ENCODE measurements at places on chromosomes 7 and 10.

DNA sequence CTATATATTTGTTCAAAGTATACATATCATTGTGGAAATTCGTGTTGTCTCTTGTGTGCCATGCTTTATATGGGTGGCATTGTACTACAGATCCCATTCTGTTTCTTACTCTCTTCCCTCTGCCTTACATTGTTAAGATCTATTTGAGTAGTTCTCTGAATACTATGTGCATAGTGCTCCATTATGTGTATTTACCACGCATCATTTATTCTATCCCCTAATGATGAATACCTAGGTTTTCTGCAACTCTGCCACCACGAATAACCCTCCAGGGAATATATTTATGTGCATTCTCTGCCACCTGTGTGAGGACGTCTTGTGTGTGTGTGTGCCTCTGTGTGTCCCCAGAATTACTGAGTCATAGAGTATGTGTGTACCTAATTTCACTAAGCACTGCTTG, 431.2 kb upstream of the C7orf33 start:
- no peak for DNase-seq

DNA sequence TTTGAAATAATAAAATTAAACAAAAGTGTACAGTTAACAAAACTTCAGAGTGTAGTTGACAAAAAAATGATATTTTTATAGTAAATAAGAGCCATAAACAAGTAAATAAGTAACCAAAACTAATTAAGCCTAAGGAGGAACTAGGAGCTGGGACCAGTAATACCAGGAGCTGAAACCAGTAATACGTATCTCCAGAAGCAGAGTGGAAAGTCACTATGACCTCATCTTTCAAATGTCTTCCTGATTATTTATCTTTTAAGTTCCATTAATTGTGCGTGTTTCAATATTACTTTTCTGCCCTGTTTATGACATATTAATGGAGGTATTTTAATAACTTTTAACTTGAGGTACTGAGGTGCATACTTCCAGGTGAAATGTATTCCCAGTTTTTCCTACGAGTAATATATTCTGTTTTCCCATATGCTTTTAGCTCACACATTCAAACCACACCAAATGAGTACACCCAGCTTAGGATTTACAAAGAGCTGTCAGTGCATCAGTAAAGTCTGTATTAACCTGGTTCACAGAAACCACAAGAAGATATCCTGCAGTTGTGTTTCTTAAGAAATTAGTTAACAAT, 283.7 kb upstream of the HGF start:
- DNase-seq: no peak

- DNase-seq: no peak
Measured at GRCh38 chr7:106485919-106486318, 175.0 kb downstream of the CCDC71L start.

- DNase-seq: no peak
Measured at GRCh38 chr10:16909271-16909767, 92.1 kb upstream of the RSU1 start.

DNA sequence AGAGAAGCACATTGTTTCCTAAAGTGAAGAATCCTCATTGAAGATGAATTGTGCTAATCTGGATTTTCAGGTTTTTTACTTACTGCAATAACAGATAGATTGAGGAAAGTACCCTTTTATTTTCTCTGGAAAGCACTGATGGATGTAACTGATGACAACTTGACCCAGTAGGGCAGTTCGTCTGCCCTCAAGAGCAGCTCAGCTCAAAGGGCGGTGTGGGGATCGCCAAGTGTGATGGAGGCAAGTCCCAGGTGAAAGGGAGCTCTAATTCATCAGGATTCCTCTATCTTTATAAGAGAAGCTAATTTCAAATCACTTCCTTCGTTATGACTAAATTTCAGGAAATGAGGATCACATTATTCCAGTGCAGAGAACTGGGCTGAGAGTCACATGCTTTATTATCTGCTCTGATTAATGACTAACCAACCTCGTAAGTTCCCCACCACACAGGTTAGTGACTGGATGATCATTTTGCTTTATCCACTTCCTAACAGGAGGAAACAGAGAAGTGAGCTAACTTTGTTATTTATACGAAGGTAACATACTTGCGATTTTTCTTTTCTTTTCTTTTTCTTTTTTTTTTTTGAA, 98.8 kb downstream of the PFKFB3 start:
- peak; percentile 67 for DNase-seq

- DNase-seq: no peak
Measured at GRCh38 chr10:110244550-110244949, 37.1 kb downstream of the MXI1 start.

DNA sequence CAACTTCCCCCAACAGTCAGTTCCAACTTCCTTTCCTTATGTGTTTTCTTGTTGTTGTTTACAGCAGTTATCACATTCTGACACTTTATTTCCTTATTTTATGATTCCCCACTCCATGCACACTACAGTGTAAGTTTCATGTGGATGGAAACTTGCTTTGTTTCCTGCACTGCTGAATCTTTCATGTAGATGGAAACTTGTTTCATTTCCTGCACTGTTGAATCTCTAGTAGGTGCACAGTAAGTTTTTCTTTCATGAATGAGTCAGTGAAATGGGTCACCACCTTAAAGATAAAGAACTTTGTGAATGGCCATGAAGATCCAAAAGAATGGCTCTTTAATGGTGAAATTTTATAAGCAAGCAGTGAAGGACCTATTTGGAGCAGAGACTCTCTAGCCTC, 61.4 kb downstream of the SHOC2 start:
- DNase-seq: no peak

DNA sequence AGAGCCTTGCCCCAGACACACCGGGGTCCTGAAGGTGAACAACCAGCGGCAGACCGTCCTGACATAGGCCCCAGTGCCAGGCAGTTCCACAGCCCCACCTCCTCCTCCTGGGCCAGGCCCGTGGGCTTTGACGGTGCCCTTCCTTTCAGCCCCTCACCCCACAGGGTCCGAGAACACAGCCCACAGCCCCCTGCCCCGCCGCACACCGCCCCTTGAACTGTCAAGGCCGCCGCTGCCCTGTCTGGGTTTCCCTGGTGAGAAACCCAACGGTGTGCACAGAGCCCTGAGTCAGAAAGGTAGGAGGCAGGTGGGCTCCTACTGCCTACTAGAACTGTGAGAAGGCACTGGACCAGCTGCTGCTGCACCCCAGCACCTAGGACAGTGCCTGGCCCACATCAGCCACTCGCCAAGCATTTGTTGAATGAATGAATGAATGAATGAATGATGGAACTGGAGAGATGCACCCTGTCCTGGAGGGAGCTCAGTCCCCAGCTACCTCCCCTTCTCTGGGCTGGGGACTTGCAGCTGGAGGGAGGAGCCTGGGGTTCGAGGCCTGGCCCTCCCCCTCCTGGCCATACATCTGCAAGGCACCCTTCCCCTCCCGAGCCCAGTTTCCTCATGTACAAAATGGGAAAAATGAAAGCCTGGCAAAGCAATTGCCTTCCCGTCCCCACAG, 117.9 kb downstream of the SLIT1 start:
- DNase-seq: no peak

GRCh38 chr7:85106719-85107118, 80.1 kb downstream of the SEMA3D start:
- no peak for DNase-seq

DNA sequence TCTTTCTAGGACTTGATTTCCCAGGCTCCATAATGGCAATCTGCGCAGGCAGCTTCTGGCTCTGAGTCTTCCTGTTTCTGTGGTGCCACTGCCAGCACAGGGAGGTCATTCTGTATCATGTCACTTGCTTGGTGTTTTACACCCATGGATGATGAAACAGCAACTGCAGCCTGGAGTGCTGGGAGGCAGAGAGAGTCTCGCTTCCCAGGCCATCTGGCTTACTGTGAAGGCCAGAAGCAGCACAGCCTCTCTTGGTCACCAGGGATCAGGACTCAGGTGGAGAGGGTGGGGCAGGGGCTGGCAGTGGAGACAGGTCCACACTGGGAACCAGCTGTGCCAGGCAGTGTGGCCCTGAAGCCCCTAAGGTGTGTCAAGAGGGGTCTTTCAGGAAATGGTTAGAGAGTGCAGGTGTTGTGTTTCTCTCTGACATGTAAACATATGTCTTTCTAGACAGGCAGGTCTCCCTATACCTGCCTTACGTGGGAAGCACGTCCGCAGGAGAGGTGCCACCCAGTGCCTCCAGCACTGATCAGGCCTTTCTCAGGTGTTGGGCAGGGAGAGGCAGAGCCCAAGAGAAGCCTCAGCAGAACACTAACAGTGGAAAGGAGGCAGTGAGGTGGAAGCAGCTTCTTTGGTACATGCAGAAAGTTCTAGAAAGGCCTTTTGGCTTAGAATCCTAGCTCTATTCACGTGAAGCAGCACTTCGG, 71.4 kb downstream of the INSIG1 start:
- no peak for DNase-seq

DNA sequence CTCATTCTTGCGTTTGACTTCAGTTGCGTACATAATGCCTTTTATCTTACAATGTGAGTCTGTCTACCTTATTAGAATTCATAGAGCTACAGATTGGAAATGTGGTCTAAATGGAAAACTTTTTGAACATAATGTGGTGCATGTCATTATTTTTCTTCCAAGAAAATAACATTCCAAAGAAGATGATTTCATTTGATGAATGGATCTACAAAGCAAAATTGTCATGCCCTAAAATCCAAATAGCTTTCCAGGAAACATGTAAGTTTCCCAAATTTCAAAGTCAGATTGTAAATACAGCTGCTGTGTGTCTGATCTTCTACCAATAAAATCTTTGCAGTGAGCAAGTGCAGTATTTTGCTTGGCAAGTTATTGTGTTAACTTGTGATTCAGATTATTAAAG, 101.8 kb upstream of the FZD8 start:
- DNase-seq: no peak

DNA sequence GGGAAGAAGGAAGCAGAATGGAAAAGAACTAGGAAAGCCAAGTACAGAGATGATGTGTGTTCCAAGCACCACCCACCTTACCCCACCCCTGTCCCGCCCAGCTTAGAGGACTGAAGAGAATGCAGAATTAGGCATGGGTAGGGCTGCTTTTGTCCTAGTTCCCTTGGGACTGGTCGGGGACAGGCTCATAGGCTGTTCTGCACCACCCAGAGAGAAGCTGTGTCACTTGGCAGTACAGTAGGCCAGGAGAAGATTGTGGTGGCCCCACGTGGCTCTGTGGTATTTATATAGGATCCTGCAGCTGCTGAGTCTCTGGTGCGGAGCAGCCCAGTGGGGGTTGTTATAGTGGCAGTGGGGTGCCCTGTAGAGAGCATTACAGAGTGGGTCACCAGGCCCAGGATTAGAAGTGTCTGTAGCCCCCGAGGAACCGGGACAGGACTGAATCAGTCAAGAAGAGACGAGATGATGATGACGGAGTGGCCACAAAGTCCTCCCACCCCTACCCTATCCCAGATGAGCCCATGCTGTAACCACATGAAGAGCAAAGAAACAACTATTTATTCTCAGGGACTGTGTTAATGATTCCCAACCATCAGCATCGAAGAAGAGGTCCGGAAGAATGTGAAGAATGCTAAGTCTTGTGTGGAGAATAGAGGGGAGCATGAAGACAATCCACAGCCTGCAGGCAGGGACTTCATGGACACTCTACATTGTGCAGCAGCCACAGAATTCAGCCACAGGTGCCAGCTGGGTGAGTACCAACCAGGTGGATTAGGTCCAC, 88.9 kb downstream of the C1GALT1 start:
- DNase-seq: peak; percentile 66

GRCh38 chr7:44849259-44849884, 1.5 kb upstream of the H2AZ2 start:
- no peak for DNase-seq

DNA sequence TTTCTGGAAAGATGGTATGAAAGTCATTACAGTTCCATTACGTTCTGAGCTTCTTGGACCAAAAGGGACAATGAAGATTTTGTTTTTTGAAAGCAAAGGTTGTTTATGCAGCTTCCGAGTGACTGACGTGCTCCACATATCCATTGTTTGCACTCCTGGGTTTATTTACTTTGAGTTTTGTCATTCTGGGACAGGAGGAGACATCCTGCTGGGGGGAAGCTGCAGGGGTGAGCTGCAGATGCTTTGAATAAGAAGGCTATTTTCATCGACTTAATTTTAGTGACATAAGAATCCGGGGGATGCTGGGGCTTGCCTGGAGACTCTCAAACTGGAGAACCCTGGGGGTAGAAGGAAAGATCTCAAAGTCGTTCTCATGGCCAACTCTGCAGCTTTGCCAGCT, 12.7 kb upstream of the SFMBT2 start:
- DNase-seq: no peak

DNA sequence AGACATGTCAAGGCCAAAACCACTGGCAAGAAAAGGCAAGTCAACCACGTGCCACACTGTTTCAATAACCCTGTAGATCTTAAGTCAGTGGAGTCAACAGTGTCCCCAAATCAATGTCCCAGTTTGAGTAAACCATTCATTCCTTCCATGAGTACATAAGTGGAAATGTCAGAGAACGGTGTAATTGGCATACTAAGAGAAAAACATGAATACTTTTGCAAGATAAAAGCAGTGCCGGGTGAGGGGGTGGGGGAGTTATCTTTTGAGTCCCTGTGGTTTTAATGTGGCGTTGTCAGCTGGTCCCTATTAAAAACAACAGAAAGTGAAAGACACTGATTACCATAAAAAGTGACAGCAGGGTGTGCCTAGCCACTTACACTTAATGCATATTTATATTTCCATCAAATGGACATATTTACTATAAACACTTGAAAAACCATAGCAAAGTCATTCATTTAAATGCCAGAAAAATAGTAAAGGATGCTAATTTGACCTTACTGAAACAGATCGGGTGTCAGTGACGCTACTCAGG, 37.8 kb downstream of the RSU1 start:
- no peak for DNase-seq

DNA sequence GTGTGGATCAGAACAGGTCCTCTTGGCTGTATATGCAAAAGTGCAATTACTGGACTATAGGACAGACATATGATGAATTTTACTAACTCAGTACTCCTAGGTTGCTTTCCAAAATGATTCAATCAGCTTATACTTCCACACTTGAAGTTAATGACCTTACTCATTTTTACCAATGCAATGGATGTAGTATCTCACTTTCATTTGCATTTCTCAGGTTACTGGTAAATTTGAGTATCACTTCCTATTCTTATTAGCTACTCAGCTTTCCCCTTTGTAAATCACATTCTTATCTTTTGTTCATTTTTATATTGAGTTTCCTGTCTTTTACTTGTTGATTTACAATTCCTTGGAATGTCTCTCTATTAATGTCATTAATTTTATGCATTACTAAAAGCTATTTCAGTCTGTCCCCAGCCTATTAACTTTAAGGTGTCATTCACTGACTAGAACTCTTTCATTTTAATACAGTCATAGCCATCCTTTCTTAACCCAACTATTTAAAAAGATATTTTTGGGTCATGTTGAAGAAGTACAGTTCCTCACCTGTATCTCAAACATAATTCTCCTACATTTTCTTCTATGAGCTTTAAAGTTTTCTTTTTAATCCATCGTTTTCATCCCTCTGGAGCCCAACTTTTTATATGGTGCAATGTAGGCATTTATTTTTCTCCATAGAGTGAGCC, 88.6 kb downstream of the VIM start:
- DNase-seq: no peak
